Right atrium auricular region (tissue), 2 donors: ENCODE measurements at places on chromosomes 7 and 10. TPM values are rescaled to one million over a fixed set of nuclear protein-coding genes. Genes with fewer than 3 reads are reported as not detected.
A peak's percentile ranks its signal among the peaks of the same experiment; 100 is the strongest.

DNA sequence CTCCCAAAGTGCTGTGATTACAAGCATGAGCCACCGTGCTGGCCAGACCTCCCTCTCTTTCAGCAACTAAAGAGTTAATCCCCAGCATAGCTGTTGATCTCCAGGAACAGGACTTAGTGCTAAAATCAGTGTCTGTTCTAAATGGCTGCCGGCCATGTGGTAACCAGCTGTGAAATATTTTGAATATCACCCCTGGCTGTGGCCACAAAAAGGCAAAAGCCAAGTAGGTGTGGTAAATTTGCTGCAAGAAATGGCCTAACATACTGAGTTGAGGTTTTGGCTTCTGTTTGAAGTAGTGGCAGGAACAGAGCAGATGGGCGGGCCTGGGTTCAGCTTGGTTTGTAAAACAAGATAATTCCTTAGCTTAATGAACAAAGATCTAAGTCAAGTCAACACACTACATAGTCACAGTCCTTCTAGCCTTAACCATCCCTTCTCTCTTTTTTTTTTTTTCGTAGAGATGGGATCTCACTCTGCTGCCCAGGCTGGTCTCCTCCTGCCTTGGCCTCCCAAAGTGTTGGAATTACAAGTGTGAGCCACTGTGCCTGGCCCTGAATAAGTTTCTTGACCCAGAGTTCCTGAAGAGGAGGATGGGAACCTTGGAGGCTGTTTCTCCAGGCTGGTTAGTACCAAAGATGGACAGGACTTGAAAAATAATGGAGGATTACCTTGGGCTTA lies 22.7 kb upstream of the AGFG2 start:
- DNase-seq = peak; percentile 60

DNA sequence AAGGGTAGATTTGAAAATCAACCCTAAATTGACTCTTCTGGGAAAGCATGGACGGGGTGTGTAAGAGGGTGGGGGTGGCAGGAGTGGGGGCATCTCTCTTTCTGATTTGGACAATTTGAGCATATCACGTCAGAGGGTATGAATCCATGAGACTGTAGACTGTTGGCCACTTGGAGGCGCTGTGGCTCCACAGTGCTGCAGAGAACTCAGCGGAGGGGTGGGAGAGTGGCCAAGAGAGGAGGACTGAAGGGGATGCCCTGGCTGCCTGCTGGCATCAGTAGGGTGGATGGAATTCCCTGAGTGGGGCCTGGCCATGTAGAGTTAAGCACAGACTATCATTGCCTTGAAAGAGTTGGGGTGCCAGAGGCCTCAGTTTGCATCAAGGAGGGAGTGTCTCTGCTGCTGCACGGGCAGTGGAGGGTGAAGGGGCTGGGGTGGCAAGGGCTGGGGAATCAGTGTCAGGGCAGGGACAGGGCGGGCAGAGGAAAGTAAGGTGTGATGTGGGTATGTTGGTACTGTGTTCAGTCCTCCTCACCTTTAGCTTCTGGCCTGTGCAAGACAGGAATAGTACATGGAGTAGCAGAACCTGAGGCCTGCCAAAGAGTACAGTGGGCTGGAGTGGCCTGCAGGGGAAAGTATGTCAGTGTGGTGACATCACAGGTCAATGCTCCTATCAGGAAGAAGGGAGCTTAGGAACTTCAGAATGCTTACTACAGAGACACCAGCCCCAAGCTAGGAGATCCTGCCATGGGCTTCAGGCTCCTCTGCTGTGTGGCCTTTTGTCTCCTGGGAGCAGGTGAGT lies 133.5 kb upstream of the PRSS58 start:
- no peak for DNase-seq

DNA sequence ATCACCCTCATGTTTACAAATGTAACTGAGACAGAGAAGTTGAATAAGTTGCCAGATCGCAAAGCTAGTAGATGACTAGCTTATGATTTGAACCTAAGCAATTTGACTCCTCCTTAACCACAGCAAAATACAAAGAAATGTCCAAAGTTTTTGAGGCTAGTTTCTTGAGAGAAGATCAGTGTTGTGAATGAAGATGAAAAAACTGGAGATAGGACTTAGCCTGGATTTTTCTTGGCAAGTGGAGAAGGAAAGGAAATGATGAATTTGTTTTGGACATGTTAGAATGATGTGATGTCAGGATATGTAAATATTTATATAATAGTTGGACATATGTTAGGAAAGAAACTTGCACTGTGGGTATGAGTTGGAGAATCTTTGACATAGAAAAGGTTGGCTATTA lies 149.8 kb downstream of the LSMEM1 start:
- DNase-seq = no peak

DNA sequence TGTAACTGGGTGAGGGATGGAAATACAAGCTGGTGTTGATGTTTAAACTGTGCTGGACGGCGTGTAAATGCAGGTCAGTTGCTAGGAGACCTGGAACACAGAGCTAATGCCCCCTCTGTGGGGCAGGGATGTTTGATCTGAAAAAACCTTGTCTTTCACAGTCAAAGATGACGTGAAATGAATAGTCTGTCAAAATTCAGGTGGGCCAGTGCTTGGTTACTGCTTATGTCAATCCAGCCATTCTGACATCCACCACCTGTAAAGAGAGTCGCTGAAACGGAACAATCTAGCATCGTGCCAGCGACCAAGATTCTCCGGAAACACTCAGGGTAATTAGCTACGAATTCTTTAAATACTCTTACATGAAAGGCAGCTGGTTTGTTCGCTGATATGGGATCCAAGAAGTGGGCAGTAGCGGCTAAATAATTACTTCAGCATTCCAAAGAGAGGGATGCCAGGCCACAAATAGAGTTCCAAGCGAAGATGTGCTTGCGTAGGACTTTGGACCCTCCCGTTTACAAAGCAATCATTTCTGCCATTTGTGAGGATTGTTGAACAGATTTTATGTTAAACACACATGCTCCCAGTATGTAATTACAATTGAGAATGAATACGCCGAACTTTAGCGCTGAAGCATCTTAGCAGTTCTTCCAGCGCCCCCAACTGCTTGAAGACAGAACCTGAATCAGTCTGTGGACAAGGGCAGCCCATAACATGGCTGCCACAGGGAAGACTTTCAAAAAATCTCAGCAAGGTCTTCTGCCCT lies 7.3 kb upstream of the ASB4 start:
- no peak for DNase-seq

Gene GIGYF1
- total RNA-seq = 13.4 TPM

Gene OR6V1
- not detected for total RNA-seq
